SHP77 (cell line): ENCODE measurements at places on chromosomes 13 and 19.

- no peak for DNase-seq
Measured at GRCh38 chr19:41697198-41697855, 9.3 kb upstream of the CEACAM7 start.

GRCh38 chr13:36841391-36841790 lies 22.4 kb downstream of the RFXAP start:
- no peak for DNase-seq

DNA sequence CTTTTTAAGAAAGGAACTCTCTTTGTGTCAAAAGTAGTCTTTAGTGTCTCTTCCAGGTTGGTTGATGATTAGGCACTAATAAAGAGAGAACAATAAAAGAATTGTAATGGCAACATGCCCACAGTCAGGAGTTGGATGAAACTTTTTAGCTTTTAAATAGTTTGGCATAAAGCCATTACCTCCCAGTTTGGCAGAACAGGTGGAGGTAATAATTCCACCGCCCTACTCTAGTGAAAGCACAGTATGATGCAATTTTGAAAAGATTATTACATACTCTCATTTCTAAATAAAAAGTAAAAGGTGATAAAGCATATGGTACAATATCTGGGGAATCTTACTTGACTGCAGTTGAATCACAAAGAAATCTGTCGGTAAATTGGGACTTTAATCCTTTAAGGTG lies 497.6 kb downstream of the SUCLA2 start:
- no peak for DNase-seq

- no peak for DNase-seq
Measured at GRCh38 chr19:46785980-46786235, 2.5 kb downstream of the SLC1A5 start.

DNA sequence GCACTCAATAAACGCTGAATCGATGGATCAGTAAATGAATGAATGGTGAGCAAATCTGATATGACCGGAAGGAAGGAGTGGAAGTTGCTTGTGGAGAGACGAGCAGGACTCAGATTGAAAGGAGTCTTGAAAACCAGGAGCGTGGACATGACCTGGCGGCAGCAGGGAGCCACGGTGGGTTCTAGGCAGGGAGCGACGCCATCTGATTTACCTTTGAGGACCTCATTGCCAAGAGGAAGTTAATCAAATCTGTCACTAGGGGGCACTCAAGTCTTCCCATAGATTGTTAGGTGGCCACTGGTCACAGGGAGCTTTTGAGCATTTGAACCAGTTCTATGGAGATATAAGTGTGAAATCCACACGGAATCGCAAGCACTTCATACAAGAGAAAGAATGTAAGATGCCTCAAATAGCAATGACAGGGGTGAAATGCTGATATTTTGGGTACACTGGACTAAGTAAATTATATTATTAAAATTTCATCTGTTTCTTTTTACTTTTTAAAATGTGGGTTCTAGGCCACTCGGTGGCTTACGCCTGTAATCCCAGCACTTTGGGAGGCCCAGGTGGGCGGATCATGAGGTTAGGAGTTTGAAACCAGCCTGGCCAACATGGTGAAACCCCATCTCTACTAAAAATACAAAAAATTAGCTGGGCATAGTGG lies 9.2 kb upstream of the FBN3 start:
- DNase-seq: peak; percentile 81

DNA sequence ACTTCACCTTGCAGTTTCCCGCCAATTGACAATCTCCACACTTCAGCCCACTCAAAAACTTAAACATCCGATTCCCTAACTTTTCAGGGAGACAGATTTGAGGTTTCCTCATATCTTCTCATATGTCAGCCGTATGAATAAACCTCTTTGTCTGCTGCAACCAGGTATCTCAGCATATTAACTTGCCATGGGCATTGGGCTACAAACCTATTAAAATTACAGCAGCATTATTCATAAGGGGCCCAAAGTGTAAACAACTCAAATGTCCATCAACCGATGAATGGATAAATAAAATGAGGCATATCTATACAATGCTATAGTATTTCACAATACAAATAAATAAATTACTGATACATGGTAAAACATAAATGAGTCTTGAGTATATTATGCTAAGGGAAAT lies 179.4 kb upstream of the ATXN8OS start:
- no peak for DNase-seq

- no peak for DNase-seq
Measured at GRCh38 chr13:46476174-46476573, 76.8 kb upstream of the LRCH1 start.

DNA sequence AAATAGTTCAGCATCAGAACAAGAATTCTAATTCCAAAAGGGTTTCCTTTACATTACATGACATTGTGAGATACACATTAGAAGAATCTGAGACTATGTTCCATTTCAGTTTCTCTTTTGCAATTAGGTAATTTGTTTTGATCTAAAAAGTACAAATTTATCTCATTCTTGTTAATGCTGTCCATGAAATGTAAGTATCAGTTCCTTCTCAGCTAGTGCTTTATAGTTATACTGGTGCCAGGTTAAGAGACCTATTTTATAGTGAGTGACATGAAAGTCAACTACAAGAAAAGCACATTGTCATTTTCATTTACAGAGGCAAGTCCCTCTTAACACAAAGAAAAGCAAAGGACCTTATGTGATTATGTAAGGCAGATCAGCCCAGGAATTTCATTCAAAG lies 43.9 kb downstream of the RCBTB2 start:
- DNase-seq: no peak

DNA sequence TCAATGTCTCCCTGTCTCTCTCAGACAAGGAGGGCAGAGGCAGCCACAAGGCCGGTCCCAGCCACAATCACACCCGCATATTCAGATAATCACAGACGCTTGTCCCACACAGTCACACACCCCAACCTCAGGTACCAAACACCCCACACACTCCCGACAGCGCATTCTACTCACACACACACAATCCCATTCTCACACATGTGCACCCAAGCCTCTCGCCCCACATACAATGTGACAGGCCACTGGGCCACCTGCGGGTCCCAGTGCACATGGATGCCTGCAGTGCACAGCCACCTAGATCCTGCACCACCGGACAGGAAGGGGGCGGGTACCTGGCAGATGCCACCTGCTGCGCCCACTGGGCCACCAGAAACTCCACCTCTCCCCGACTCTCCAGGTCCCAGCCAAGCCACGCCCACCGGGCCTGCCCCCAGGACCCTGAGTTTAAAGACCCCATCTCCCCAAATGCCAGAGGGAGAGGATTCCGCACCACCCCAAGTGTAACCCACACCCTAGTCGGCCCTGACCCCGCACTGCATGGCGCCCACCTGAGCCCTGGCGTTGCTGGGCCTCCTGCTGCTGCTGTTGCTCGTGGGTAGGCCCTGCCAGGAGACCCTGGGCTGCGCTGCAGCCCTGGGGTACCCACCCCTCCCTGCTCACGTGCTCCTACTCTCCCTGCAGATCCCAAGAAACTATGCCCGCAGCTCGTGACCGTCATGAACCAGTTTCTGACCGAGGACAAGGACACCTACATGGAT lies 10.6 kb downstream of the SCGB2B2 start:
- DNase-seq: no peak

- no peak for DNase-seq
Measured at GRCh38 chr13:77728265-77729125, 31.0 kb downstream of the SLAIN1 start.

DNA sequence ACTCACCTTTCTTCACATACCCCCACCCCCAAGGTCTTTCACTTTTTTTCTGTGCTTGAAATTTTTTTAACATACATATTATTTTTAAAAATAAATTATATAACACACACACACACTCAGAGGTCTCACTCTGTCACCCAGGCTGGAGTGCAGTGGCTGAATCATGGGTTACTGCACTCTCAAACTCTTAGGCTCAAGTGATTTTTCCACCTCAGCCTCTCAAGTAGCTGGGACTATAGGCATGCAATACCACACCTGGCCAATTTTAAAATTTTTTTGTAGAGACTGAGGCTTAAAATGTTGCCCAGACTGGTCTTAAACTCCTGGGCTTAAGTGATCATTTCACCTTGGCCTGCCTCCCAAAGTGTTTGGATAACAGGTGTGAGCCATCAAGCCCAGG lies 32.9 kb upstream of the ZNF429 start:
- no peak for DNase-seq

GRCh38 chr19:38478273-38478971 lies 44.9 kb downstream of the RYR1 start:
- DNase-seq: peak; percentile 40

GRCh38 chr13:92657565-92657964 lies 569.0 kb upstream of the GPC6 start:
- no peak for DNase-seq

DNA sequence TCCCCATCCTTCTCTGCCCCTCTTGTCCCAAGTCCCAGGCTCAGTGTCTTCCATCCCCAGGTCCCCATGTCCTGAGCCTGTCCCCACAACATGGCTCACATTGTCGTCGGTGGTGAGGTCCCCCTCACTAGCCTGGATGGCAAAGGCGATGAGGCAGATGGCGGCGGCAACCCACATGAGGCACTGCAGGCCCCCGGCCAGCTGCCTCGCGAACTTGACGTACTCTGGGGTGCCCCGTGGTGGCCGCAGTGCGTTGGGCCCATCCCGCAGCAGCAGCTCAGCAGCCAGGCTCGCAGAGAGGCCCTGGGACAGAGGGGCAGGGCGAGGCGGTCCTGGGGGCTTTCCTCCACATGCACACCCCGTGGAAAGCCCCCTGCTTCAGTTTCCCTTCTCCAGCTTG lies 1.1 kb downstream of the ATP4A start:
- no peak for DNase-seq

- no peak for DNase-seq
Measured at GRCh38 chr19:3707868-3708206, 347 bp upstream of the TJP3 start.

DNA sequence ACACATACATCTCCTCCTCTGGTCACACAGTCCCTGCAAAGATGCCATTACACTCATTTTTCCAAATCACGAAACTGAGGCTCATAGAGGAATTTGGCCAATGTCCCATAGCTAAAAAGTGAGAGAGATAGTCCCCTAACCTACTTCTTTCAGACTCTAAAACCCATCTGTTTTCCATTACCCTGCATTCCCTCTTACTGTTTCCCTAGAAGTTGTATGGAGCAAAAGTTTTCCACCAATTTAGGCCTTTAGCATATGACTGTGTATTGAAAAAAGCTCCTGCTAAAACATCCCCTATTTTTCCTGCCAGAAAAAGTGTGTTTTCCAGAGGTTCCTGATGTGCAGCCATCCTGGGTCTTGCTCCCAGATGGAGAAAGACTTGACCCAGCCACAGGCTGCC lies 16.3 kb downstream of the SERP2 start:
- no peak for DNase-seq

DNA sequence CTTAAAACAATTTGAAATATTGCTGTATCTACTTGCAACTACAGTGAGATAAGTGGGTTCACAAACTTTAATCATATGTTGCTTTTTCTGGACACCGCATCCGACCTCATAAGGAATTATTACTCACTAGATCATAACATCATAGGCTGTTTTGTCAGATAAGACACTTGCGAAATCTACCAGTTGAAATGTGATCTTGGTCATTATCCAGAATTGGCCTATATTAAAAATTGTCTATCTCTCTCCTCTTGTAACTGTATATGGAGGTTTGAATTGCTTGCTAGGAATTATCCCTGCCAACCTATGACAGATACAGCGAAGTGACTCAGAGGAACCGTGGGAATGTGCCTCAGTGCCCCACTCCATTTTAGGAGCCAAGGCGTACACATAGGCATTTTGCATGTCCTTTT lies 117.0 kb upstream of the POSTN start:
- no peak for DNase-seq

DNA sequence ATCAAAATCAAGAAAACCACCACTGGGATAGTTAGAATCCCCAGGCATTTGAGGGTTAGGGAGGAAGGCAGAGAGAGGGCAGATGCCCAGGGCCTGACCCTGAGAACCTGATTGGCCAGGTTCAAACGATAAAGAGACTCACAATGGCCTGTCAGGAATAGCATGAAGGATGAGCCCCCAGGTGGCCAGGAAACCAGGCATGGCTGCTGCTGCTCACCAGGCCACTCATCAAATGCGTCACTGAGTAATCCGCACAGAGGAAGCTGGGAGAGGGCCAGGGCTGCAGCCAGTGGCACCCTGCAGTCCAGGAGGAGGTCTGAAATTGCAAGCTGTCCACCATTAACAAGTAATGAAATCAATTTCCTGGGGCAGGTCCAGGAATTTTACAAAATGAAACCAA lies 111.3 kb downstream of the KATNAL1 start:
- peak; percentile 84 for DNase-seq

DNA sequence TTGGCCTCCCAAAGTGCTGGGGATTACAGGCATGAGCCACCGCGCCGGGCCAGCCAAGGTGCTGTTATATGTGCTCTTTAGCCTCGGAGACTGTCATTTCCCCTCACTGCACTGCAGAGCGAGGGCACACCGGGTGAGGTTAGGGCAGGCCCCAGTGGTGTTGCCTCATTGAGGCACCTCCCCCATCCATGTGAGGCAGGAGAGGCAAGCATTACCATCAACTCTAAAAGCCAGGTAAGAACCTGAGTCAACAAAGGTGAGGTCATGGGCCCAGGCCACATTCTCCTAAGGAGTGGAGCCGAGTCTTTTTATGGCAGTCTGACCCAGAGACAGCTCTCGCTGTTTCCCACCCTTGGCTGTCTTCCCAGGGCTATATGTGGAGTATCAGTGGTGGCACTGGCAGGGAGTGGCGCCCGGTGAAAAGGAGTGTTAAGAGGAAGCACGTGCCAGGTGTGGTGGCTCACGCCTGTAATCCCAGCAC lies 10.9 kb downstream of the B3GNT8 start:
- no peak for DNase-seq

DNA sequence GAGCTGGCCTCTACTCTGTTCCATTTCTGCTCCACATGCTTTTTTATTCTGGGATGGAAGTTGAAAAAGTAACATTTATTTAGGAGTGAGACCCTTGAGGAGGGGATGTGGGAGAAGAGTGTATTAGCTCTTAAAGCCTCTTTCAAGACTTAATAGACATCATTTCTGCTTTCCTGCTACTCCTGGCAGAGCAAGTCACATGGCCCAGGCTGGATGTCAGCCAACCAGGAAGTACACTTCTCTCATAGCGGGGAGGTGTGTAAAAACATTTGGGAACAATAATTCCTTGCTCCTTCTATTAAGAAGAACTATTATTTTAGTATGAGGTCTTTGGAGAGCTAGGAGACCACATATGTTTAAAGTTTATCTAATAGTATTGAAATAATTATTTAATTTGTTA lies 40.6 kb upstream of the FAM216B start:
- no peak for DNase-seq

DNA sequence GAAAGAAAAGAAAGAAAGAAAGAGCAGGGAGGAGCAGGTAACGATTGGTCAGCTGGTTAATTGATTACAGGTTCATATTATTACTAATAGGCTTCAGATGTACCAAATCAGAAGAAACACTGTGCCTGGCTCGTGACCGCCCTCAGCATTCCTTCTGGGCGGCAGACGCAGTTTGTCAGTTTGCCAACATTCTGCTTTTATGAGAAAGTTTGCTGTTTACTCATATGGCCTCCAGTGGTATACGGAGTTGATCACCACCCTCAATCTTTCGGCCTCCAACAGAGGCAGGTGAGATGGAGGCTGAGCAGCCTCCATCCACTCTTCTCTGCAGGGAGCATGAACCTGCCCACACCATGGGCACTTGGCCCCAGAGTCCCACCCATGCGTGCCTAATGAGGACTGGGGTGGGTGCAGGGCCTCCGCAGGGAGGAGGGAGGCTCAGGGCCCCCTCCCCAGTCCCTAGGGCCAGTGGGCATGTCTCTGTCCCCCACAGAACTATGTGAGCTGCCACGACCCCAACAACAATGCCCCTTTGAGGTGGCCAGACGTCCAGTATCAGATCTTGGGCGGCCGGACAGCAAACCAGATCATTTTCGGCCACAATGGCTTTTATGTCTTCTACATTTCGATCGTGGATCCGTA lies 8.8 kb downstream of the PRR22 start:
- DNase-seq: no peak

GRCh38 chr19:12955996-12956395 lies 1.0 kb downstream of the GADD45GIP1 start:
- DNase-seq: no peak
